ENCODE measurements at places on chromosomes 5 and 9.

GRCh38 chr9:95382433-95382832, 64.9 kb upstream of the FANCC start:
- ATAC-seq, result no peak

GRCh38 chr9:76887003-76887821, 18.7 kb downstream of the PRUNE2 start:
- ATAC-seq, result no peak

GRCh38 chr9:115495052-115495635, 377.2 kb upstream of the TNC start:
- no peak for ATAC-seq

DNA sequence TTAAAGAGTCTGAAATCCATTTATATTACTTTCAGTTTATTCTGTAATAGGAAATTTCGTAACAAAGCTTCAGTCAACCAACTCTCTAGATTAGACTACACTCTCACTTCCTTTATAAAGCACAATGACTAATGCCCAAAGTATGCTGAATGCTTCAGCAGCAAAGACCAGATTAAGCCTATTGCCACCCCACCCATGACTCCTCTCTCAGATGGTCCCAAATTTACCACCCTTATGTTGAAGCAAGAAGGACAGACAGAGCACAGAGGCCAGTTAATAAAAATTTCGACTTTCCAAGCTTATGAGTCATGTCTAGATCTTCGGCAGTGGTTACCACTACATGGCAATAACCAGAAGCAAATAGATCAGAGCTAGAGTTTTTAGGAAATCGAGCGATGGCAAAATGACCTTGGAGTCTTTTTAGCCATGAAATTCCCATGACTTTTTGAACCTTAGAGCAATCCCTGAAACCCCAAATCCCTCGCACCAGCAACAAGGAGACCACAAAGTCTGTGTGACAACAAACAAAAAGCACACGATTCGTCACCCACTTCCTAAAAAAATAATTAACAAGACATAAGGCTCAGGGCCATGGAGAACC, 287.8 kb upstream of the RASA1 start:
- peak; percentile 45 for ATAC-seq

Data from SK-N-SH treated with all-trans-retinoic acid at 6 μM for 48 hours (cell line).